ENCODE measurements at places on chromosomes 13 and 19.

- DNase-seq = no peak
Measured at GRCh38 chr19:13026462-13027370, 31.4 kb downstream of the NFIX start.

GRCh38 chr19:54376610-54377285, 12.0 kb upstream of the LAIR1 start:
- no peak for DNase-seq

DNA sequence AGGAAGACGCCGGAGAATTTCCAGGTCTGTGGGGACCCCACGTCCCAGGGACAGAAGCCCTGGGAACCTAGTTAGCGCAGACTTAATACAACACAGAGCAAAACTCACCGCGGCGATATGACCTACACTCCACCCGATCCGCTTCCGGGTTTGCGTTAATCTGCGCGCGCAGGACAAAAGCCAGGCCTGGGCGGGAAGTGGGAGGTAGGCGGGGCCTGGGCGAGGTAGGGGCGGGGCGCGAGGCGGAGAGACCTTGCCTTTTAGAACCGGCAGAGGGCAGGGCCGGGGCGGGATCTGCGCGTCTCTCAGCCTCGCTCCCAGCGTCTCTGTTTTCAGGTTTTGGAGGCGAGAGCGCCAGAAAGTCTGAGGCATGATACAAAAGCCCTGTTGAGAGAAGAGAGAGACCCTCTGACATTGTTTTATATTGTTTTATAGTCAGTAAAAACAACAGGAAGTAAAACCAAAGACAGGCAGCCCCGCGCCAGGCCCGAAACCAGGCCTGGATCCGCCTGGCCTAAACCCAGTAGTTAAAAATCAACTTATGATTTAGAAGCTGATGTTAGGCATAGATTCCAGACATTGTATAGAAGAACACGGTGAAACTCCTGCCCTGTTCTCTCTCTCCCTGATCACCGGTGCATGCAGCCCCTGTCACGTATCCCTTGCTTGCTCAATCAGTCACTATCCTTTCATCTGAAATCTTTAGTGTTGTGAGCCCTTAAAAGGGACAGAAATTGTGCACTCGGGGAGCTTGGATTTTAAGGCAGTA, at the start of gene ZNF611:
Gene ZNF611, minus strand, starts transcription at position 152 of the 769 bp plus-strand sequence. CDS start 19,150 bp downstream, outside the sequence.
- DNase-seq = peak; percentile 95

DNA sequence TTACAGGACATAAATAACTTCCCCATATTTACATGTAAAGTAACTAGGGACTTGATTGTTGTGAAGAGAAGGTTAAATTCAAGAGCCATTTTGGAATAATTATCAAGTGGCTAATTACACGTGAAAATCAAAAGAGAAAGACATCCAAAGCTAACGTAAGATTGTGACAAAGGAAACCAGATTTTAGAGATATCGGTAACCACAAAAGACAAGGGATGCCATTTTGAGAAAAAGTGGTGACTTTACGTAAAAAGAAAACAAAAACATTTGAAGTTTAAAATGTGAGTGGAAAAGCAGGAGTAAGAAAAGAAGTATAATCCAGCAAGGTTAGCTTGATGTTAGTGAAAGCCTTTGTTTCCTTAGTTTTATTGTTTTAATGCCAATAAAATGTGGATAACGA, 10.9 kb upstream of the VWA8 start:
- DNase-seq = no peak

DNA sequence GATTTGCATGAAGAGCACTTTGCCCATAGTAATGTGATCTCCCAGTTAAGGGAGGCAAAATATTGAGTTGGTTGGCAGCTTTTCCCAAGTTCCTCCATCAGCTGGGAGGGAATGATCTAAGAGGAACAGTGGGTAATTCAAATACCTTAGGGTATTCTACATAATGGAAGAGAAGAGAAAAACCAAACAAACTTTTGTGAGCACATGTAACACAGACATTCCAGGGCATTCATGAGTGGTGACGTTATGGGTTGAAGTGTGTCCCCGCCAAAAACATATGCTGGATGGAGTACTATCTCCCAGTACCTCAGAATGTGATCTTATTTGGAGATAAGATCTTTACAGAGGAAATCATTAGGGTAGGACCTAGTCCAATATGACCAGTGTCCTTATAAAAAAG, 220.1 kb downstream of the FOXO1 start:
- no peak for DNase-seq

DNA sequence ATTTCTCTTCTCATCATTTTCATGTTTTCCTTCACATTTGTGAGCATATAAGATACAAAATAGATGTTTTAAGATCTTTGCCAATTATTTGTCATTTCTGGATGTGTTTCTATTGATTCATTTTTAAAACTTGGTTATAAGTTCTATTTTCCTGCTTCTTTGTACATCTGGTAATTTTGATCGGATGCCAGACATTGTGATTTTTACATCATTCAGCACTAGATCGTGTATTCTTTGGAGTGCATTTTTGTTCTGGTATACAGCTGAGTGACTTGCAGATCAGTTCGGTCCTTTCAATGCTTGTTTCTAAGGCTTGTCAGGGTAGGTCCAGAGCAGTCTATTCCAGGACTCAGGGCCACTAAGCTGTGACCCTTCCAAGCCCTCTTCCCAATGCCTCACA, 198.2 kb downstream of the KLF12 start:
- no peak for DNase-seq

DNA sequence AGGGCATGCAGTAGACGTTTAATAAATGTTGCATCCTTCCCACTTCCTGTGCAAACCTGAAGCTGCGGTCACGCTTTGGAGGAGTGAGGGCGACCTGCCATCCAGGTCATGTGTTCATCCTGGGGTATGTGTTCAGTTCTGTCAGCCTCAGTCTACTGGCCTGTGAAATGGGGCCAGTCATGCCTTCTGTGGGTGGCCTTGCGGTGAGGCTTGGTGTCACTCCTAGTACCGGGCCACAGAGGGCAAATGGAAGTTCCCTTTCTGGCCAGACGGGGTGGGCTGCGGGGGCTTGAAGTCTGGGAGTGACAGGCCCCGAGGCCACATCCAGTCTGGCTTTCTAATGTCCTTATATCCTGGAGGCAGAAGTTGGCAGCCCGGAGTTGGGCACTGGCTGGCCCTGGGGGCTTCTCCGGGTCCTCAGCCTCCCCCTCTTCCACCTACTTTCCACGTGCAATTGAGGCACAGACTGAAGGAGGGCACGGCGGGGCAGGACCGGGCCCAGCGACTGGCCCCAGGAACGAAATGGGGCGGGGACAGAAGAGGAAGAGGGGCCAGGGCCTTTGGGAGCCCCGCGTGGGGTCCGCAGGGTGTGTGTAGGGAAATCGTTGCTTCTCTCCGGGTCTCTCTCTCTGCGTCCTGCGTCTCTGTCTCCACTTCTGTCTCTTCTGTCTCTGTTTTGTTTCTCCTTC, 11.1 kb downstream of the PDE4A start:
- DNase-seq = no peak

DNA sequence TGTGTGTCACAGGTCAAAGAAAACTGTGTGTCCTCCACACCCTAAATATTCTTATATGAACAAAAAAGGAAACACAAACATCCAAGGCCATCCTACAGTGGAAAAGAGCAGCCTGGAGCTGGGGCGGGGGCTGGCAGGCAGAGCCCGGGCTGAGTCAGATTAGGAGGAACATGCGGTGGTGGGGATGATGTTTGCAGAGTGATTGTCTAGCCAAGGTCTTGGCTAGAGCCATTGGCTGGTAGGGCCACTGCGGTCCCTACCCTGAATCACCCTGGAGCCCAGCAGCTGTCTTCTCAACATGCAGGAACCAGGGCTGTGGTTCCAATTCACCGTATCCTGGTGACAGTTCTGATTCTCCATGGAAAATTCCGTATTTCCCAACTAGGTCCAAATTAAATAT, 439.5 kb downstream of the FGF9 start:
- DNase-seq = no peak

GRCh38 chr13:27130979-27131623, 40.5 kb downstream of the USP12 start:
- peak; percentile 77 for DNase-seq

GRCh38 chr19:58429745-58430144, 10.2 kb downstream of the ZNF132 start:
- DNase-seq = no peak

DNA sequence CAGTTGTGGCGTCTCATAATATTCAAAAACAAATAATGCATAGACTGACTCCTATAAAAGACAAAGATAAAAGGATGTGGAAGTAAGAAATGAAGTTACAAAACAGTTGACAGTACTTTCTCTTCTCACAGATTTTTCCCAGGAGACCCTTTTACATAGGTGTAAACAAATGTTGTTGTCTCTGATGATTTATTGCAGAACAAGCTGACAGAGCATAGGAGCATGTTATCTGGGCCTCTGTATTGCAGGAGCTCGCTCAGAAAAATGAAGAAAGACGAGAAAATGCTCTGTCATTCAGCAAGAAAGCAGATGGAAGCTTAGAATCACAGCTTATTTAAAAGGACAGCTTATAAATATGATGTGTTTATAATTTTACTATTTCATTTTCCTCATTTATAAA, 353.6 kb upstream of the GPC6 start:
- DNase-seq = no peak

DNA sequence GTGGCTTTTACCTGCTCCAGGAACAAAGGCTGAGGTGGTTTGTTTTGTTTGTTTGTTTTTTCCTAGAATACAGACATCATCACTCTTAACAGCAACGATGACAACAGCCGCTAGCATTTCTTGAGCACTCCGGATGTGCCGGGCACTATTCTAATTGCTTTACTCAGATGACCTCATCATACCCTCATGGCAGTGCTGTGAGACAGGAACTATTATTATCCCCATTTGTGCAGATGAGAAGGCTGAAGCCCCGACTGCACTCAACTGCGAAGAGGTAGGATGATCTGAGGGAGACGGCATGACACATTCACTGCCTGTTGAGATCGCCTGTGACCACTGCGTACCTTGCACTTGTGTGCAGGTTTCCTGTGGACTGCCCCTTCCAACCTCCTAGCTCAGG, 66.5 kb downstream of the CCDC70 start:
- no peak for DNase-seq

- no peak for DNase-seq
Measured at GRCh38 chr13:43303033-43303729, 279.8 kb downstream of the DNAJC15 start.

DNA sequence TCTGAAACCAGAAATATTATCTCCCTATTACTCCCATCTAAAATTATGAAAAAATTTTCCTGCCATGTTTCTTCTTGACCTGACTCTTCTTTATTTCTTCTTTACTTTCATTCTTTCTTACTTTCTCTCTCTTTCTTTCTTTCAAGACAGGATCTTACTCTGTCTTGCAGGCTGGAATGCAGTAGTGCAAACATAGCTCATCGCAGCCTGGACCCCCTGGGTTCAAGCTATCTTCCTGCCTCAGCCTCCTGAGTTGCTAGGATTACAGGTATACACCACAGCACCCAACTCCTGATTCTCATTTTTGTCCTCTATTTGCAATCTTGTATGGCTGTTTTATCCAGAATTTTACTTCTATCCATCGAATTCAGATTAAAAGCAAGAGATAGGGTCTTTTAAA, 631.1 kb downstream of the TBC1D4 start:
- no peak for DNase-seq
